ENCODE measurements at places on chromosomes 2 and 18. TPM values are rescaled to one million over a fixed set of nuclear protein-coding genes. Genes with fewer than 3 reads are reported as not detected.

DNA sequence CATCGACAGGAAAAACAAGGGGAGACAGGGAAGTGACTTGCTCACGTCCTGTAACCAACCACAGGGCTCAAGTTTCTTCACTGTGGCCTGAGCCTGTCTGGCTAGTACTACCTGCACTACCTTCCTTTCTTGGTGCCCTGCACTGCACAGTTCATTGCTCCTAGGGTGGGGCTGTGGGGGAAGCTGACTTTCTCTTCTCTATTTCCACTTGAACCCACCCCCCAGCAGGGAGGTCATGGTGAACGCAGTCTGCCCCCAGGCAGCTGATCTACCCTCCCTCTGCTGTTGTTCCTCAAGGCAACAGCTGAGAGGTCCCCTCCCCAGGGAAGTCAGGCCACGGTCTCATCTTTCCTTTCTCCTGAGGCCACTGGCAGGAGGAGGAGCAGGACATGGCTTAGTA lies 532.1 kb downstream of the SOX11 start:
- no peak for DNase-seq

GRCh38 chr2:228072669-228073068 lies 108.8 kb downstream of the SPHKAP start:
- no peak for DNase-seq

- DNase-seq = no peak
These were observed 22.0 kb upstream of the HNMT start for GRCh38 chr2:137942037-137942832.

PREB gene
- 30.3 TPM for total RNA-seq

RIT2 gene
- total RNA-seq = not detected

GRCh38 chr2:163312713-163313112 lies 423.1 kb downstream of the FIGN start:
- no peak for DNase-seq

DNA sequence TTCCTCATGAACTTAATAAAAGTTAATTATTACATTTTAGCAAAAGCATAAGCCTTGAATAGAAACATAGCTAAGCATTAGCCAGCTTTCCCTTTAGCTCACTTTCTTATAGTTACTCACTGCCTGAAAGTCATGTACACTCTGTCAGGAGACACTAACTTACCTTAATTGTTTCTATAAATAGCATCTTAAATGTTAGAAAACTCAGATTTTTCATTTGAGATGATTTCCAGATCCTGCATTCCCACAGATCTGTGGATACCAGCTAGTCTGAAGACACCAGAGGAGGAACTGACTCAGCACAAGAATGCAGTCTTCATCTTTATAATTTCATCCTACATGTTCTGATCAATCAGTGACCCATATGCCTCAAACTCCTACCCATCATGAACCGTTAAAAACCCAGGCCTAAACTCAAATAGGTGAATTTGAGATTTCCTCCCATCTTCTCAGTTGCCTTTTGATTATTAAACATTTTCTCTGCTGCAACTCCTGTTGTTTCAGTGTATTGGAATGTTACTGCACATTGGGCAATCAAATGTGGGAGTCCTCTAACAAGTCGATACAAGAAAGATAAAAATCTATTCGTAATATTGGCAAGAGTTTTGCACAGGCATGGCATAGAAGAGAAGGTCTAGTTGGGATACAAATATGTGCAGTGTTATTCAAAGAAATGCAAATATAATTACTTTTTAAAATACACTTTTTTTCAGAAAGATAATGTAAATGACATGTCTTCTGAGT lies 857.4 kb upstream of the CDH2 start:
- no peak for DNase-seq

AMER3 gene
- not detected for total RNA-seq

DNA sequence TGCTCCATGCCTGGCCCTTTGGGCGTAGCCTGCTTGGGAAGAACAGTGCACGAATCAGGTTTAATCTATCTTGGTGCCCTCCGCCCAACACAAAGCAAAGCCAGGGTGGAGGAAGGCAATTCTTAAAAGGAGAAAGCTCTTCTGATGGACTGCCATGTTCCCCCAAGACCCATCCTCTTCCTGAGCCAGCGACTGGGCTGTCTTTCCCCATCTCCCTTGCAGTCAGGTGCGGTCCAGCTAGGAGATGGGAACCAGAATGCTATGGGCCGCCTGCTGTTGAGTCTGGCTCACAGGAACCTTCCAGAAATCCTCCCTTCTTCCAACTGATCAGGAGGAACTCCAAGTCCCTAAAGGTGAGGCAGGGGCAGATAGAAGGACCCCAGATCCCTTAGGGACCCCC lies 105.0 kb downstream of the SH3BP4 start:
- DNase-seq = no peak

DNA sequence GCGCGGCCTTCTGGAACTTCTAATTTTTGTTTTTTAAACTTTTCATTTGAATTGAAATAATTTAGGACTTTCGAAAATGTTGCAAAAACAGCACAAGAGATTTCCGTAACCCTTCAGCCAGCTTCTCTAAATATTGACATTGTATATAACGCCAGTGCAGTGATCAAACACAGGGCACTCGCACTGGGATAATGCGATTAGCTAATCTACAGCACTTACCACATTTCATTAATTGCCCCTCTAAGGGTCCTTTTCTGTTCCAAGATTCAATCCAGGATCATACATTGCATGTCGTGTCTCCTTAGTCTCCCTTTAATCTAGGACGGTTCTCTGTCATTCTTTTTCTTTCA lies 343 bp upstream of the CD302 start:
- DNase-seq = no peak

DNA sequence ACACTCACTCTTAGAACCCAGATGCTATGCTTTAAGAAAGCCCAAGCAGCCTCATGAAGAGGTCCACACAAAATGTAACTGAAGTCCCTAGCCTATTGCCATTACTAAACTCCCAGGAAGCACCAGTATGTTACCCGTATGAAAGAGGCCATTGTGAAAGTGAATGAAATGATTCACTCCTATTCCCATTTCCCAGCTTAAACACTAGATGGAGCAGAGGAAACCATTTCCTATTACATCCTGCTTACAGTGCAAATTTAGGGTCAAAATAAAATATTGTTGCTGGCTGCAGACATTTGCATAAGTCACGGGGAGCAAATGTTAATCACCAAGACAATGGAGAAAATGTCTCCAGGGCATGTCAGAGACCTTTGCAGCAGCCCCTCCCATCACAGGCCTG lies 989.7 kb upstream of the CRIM1 start:
- no peak for DNase-seq

CTAGE1 gene
- total RNA-seq = not detected

GRCh38 chr2:218722876-218723785 lies 12.5 kb downstream of the TTLL4 start:
- no peak for DNase-seq

DNA sequence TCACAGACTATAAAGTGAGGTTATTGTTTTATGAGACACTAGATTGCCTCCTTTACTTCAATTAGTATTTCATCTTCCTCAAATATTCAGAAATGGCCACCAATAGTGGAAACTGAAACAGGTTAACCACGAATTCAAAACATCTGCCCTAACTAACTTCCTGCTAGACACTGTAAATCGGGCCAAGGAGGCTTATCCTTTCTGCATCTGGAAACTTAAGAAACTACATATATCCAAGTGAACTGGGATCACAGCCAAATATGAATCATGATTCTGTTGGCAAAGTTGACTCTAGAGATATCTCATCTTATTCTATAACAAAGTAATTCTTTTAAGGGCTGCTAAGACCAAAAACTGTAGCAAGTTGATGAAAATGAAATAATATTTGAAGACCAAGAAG lies 136.6 kb upstream of the ZC3H15 start:
- DNase-seq = no peak

- no peak for DNase-seq
These were observed 677 bp downstream of the GAD1 start for GRCh38 chr2:170817093-170818035.

DNA sequence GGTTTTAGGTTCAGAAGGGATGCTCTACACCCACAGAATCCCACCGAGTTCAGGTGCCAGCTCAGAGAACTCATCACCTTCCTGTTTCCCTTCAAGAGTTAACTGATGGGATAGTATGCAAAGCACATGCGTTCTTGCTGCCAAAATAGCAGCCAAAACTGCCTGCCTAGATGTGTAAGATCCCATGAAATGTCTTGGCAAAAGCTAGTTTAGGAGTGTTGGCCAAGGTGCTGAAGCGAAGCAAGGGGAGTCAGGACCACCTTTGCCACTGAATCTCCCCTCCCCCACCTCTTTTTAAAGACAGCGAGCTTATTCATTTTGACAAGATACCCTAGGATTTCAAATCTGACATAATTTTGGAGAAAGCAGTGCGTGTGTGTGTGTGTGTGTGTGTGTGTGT lies 2.1 kb downstream of the DOCK10 start:
- DNase-seq = no peak

GRCh38 chr2:134683561-134684112 lies 35.2 kb downstream of the TMEM163 start:
- DNase-seq = no peak

DNA sequence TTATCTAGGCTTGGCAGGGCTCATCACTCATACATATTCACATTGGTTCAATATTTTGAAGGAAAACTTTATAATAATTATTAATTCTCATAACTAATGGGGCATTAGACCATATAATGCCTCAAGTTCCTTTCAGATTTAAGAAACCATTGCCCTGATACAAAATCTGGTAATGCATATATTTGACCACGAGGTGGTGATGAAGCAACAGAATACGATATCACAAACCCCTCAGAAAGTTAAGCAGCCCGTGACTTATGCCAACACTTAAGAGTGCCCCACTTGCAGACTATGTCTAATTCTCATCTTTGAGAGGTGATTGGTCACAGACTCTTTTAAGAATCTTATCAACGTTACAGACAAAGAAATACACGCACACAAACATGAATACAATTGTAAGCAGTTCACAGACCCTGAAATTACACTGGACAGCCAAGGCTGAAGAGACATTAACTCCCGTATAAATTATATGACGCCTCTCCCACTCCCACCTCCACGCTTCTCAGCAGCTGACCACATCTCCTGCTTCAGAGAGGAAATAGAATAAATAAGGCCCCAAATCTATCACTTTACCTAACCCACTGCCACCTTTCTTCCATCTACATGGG lies 20.7 kb upstream of the DNAH6 start:
- DNase-seq = no peak

DNA sequence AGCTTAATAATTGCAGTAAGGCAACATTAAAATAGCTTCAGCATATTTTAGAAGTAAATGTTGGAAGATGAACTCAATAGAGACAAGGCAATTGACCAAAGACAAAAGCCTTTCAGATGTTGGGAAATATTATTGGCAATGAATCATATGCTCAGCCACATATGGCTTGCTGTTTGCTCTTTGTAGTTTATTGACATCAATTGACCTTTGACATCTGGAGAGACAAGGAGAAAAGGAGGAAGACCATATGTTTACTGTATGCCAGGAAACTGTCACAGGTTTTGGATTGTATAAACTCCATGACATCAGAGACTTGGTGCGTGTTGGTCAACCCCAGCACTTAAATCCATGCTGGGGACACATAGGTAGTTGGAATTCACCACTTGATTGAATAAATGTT lies 60.6 kb upstream of the SLC16A14 start:
- no peak for DNase-seq

DNA sequence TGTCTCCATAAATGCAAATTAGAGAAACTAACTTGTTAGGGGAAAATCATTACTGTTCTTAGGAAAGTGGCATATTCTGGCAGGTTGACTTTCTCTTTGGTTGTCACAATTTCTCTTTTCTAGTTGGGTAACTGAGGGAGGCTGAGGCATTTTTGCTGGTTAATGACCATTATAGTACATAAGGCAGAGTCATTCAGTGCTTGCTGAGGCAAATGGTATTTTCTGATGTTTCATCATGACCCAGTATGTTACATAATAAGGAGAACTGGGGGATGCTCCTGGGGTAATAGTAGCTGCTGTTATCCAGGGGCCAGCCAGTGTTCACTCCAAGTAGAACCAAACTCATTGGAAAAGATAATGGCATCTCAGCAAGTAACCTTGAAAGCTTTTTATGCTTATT lies 62.3 kb downstream of the ITGA6 start:
- DNase-seq = no peak

- DNase-seq = no peak
These were observed 16.2 kb downstream of the CEP68 start for GRCh38 chr2:65072181-65072970.

DNA sequence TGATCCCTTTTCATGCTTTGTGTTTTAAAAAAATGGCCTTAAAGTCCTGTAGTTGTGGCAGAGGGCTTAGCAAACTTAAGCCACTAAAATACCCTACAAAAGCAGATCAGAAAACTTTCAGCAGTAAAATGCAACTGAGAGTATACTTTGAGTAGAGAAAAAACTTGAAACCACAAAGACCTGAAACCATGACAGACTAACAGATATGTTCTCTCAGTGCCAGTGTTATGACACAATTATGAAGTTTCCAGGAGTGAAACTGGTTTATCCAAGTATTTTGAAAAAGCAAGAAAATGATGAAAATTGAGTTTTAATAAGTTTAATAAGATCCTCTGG lies 74.5 kb downstream of the SPRED2 start:
- no peak for DNase-seq

UGT1A9 gene
- not detected for total RNA-seq

- no peak for DNase-seq
These were observed 129.7 kb downstream of the OSR1 start for GRCh38 chr2:19228715-19229114.

DNA sequence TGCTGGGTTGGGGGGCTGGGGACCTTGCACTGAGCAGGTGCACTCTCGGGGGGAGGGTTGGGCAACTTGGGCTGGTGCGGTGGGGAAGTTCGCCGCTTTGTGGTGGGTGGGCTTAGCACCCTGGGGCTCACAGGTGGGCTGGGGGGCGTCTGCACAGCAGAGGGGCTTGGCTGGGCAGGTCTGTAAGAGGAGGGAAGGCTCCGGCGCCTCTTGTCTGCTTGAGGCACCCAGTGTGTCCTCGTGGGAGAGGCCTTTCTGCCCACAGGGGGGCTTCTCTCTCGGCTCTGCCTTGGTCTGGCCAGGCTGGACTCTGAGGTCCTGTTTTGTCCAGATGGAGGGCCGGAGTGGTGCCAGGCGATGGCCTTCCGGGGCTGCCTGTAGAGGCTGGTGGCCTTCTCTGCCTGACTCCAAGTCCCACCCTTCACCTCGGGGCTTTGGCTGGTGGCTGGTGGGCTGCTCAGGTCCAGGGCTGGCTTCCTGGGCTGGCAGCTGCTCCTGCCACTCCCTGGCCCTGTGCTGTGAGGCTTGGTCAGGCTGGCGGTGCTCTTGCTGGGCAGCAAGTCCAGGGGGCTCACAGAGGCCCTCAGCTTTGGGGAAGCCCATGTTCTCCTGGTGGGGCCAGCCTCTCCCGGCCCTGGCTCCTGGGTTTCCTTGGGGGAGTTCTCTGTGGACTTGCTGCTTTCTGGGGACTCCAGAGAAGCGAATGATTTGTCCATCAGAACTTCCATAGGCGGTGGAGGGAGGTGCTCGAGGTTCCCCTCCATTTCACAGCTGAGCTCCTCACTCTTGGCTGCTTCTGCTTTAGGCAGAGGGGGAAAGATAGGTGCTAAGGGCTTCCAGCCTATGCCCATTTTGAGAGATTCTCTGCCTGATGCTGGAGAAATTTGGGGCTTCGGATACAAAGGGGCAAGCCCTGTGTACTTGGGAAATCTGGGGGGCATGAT lies 3.0 kb downstream of the PCARE start:
- no peak for DNase-seq

GRCh38 chr18:44700652-44701051 lies 20.0 kb downstream of the SETBP1 start:
- DNase-seq = no peak

ANO7 gene
- total RNA-seq = 3.8 TPM

- no peak for DNase-seq
These were observed 10.4 kb downstream of the TXNL1 start for GRCh38 chr18:56627991-56628390.

FECH gene
- 47.0 TPM for total RNA-seq

GRCh38 chr18:3889803-3890202 lies 439.8 kb downstream of the TGIF1 start:
- no peak for DNase-seq

- no peak for DNase-seq
These were observed 623.5 kb downstream of the EPHA4 start for GRCh38 chr2:220948579-220948978.
